ENCODE measurements at places on chromosomes 11 and 22. TPM values are rescaled to one million over a fixed set of nuclear protein-coding genes. Genes with fewer than 3 reads are reported as not detected.

DNA sequence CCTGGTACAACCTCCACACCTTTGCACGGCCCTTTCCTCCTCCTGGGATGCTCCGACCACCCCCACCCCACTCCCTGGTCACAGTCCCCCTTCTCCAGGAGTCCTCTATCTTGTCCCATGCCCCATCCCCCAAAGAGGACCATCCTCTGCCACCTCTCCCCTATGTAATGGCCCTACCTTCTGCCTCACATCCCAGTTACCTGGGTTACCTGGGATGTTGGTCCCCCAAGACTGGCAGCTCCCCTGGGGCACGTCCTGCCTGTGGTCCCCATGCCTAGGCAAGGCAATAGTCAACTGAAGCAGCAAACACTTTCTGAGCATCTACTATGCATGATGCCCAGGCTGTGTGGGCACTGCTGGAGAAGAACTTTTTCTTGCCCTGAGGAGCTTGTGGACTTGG, 8.7 kb downstream of the ACTN3 start:
- DNase-seq: no peak

The RASD2 gene
- 0.54 TPM for total RNA-seq

GRCh38 chr11:86196913-86197312, 47.6 kb upstream of the EED start:
- no peak for DNase-seq

DNA sequence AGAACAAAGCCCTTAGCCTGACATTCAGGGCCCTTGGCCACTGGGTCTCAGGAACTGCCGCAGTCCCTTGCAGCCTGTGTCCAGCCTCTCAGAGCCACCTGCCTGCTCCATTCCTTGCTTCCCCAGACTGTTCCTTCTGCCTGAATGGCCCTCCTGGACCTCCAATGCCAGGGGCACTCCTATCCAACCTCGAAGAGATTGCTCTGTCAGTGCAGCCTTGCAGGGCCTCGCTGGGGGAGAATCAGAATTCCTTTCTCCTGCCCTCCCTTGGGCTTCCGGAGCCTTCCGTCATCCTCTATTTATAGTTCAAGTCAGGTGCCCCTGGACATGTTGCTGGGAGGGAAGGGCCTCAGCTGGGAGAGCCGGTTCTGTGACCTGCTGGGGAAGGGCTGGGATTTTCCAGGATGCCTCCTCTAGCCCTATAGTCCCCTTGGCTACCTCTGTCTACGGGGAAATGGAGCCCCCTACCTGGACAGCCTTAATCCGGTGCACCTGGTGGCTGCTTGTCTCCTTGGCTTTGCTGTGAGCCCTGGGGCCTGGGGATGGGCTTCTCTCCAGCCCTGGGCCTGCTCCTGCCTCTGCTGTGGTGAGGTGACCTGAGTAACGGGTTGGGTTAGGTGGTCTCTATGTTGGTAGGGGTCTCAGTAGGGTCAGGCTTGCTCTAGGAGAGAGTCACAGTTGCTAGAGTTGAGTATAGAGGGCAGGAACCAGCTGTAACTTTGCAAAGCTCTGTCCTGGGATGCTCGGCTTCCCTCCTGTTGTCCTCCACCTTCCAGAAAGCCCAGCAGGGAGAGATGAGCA, 45.9 kb upstream of the SYT7 start:
- peak; percentile 28 for DNase-seq

- DNase-seq: no peak
Measured at GRCh38 chr11:101336155-101336554, 206.5 kb upstream of the PGR start.

Data from Daoy (cell line).